Central memory CD4-positive, alpha-beta T cell (primary cell): ENCODE measurements at places on chromosomes 4 and X.

DNA sequence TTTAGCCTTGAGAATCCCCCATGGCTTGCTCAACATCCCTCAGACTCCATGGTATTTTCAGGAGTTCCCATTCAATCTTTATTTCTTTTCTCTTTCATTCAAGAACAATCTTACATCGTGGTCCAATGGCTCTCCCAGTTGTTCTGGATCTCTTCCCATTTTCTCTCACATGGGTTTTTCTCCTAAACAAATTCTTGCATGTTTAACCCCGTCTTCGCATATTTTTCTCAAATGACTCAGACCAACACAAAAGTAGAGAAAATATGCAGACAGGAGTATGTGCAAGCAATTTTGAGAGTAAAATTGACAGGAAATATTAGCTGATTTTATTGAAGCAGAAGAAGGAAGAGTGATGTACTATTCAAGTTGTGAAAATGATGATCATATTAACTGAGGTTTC, 396.4 kb upstream of the TRAM1L1 start:
- DNase-seq: no peak

- no peak for DNase-seq
These were observed 374.1 kb downstream of the FAT4 start for GRCh38 chr4:125688841-125689240.

DNA sequence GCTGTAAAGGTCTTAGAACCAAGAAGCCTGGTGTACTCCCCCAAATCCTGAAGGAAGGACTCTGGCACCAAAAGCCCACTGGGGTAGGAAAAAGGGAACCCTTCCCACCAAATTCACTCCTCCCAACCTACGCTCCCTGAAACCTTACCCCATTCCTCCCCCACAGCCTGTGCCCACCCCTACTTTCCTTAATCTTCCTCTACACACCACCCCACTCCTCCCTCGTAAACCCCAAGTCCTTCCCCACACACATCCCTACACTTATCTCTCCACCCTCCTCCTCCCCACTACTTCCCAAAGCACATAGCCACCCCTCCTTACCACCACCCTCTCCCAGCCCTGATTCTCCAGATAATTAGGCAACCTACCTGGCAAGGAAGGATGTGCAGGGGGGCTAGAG, 1.7 kb downstream of the ZMYM3 start:
- DNase-seq: no peak

- DNase-seq: no peak
These were observed 28.4 kb upstream of the GRPEL1 start for GRCh38 chr4:7096236-7096635.

DNA sequence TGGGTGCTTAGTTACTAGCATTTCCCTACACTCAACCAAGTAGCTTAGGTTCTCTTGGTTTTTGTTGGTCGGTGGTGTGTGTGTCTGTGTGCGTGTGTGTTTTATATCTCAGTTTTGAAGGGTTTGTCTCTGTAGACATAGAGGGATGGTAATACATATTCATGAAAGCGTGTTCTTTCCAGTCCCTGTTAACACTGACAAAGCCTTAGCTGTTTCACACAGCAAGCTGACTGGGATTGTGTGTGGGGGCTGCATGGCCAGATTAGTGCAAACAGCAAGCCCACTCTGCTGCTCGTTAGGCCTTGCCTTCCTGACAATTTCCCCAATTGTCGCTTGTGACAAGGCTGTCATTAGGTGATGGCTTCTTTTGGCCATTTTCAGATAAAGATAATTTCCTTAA, 43.9 kb downstream of the ALPK1 start:
- DNase-seq: no peak

DNA sequence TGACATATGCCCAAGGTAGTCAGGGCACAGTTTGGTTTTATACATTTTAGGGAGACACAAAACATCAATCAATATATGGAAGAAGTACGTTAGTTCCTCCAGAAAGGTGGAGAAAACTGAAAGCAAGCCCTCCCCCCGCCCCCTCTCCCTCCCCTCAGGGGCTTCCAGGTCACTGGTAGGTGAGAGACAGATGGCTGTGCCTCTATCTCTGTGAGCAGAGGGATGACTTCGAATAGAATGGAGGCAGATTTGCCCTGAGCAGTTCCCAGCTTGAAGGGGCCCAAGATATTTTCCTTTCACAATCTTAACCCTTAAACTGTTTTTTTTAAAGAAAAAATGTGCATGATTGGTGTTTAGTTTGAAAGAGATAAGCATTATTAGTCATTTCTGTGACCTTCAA, 114.0 kb downstream of the PCDH10 start:
- no peak for DNase-seq

GRCh38 chrX:44937606-44938005, 64.6 kb downstream of the KDM6A start:
- no peak for DNase-seq

DNA sequence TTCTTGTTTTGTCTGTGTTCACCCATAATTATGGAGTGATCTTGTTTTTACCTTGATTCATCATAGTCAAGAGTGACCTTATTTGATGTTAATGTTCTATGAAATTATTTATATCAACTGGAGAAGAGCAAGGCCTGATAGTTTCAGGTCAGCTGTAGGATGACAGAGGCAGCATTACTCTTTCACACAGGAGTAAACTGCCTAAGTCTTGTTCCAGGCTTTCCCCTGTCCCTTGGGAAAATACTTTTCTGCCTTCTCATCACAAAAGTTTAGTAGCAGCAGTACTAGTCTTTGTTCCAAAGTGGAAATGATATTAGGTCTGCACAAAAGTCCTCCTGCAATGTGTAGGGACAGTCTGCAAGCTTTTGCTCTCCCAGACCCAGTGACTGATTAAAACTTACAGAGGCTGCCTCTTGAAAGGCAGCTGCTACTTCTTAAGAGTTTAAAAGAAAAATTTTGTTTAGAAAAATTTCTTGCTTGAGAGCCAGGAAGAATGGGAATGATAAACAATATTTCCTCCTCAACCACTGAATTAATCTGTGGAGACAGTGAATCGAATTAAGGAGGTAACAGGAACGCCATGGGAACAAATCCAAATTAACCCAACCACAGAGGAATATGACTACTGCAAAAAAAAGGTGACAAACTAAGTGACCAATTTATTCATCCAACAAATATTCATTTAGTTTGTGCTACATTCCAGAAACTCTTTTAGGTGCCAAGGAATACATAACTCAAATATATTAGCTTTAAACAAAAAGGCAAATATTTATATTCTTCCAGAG, 991.4 kb upstream of the PABPC4L start:
- no peak for DNase-seq

- DNase-seq: no peak
These were observed 56.2 kb downstream of the SCLT1 start for GRCh38 chr4:129037093-129037492.

DNA sequence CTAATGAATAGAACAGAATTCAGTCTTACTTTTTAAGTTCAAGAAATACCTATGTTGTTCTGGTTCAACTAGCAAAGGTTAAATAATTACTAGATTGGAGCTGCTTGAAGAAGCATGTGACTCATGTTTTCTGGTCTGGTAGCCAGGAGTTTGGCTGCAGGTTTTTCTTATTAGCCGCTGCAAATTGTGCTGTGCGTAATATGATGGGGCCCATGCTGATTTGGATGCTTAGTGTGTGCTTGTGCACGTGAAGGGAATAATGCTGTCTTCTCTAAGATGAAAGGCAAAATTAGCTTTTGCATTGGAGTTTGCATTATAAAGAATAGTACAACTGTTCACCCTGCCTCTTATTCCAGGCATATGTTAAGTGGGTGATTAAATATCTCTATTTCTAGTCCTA, 219.6 kb downstream of the SNCA start:
- no peak for DNase-seq

DNA sequence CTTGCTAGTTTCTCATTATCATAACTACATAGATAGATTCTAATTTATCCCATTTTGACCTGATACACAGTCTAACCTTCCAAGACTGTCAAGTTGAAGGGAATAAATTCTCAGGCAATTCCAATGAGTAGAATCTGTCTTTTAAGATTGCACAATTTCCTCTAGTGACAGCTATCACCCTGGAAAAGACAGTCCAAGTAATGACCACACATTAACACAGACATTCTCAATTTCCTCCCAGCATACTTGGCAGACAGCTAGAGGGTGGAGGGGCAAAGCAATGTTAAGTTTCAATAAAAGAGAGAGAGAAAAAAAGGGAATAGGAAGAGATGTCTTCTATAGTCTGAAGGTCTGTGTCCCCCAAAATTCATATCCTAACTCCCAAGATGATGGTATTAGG, 234.7 kb downstream of the LDB2 start:
- DNase-seq: no peak

- DNase-seq: no peak
These were observed 54.1 kb downstream of the PHF8 start for GRCh38 chrX:53990171-53990570.

GRCh38 chrX:124226129-124226528, 106.3 kb upstream of the TEX13D start:
- no peak for DNase-seq

DNA sequence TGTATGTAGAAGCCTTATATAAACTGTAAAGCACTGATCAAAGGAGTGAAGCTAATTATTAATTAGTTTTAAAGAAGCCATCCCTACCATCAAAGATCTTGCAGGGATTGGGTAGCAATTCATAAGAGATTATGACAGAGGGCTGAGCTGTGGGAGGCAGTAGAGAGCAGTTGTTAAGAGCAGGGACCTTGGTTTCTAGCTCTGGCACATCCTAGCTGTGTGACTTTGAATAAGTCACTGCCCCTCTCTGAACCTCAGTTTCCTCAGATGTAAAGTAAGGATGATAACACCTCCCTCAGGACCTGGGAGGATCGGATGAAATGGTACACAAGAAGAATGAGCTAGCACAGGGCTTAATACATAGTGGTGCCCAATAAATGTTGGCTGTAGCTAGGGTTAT, 45.4 kb downstream of the APLN start:
- DNase-seq: no peak

DNA sequence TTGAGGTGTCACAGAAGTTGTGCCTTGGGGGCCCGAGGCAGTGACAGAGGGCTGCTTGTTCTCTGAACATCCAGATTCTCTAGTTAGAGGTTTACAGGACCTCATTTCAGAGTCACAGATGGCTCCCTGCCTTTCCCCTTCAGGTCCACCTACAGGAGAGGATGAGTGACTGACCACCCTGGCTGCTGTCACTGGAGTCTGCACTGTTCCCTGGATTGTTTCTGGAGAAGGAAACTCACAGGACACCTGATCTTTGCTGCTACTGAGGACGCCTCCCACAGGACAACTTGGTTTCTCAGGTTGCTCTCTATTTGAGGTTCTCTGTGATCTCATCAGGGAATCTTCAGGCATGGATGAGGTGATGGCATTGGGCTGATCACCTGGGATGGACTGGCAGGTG, 58.3 kb downstream of the GPRIN3 start:
- DNase-seq: no peak

- DNase-seq: no peak
These were observed 419 bp downstream of the ADD1 start for GRCh38 chr4:2843941-2844584.

DNA sequence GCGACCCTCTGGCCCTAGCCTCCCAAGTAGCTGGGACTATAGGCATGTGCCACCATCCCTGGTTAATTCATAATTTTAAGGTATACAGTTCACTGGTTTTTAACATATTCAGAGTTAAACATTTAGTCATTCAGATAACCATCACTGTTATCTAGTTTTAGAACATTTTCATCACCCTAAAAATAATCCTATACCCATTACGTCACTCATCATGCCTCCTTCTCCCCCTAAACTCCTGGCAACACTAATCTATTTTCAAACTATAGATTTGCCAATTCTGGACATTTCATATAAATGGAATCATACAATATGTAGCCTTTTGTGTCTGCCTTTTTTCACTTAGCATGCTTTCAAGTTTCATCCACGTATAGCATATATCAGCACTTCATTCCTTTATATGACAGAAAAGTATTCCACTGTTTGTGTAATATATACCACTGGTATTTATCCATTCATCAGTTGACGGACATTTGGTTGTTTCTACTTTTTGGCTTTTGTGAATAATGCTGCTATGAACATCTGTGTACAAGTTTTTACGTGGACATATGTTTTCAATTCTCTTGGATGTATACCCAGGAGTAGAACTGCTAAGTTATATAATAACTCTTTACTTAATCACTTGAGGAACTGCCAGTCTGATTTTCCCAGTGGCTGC, 32.0 kb upstream of the RPS3A start:
- no peak for DNase-seq

DNA sequence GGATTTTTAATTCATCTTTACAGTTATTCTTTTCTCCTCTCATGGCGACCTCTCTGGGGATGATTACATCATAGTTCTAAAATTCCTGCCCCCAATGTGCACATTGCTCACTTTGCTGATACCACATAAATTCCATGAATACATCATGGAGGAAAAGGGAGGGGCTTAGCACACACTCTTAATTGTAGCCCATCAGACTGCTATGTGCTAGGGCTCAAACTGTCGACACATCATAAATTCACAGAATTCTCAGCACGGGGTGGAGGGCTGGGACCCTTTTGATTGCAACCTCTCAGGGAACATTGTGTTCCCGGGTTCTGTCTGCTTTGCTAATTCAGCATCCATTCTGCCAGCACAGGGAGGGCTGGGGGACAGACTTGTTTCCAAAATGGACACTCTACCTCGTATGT, 592.9 kb downstream of the BCOR start:
- DNase-seq: no peak

GRCh38 chr4:78938474-78938867, 767 bp downstream of the PAQR3 start:
- peak; percentile 14 for DNase-seq

- DNase-seq: no peak
These were observed 191.5 kb downstream of the SLIT2 start for GRCh38 chr4:20443015-20443805.

GRCh38 chr4:168478868-168479267, 1.4 kb downstream of the DDX60L start:
- DNase-seq: no peak

DNA sequence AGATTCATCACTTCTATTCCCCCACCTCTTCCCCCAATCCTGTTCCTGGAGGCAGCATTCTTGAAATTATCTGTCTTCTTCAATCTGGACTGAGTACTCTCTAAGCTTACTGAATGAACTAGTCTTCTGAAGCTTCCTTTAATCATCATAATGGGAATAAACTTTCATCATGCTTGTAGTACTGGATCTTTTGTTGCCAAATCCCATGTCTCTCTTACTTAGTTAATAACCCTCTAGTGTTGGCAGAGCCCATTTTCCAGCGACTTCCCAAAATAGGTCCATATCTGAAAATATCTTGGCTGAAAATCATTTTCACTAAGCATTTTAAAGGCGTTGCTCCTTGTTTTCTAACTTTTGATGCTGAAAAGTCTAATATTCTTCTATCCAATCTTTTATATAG, 39.6 kb downstream of the RPS6KA3 start:
- no peak for DNase-seq

DNA sequence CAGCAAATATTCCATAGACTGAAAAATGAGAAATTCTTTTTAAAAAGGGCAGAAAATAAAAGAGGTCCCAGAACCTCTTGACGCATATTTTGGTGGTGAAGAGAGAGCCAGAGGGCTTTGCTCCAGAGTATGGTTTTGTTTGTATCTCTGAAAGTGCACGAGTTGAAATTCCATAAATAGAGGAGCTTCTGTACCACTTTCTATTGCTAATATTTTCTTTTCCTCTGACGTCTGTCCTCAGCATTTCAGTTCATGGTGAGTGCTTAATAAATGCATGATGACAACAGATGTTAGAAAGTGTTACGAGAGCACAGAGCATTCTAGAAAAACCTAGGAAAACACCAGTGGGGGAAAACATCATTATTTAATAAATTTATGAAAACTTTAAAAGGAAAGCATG, 145.6 kb downstream of the AMELX start:
- no peak for DNase-seq

GRCh38 chr4:1511441-1512041, 105.3 kb upstream of the NKX1-1 start:
- no peak for DNase-seq
